CD4-positive, alpha-beta T cell treated with Interleukin-4 for 1 hour (primary cell): ENCODE measurements at places on chromosomes 3 and 15.

GRCh38 chr3:164460851-164461250 lies 617.4 kb downstream of the SI start:
- DNase-seq = no peak

- DNase-seq = no peak
Observed at GRCh38 chr15:29844290-29844903, 22.1 kb upstream of the TJP1 start.

GRCh38 chr3:124258057-124258500 lies 266.2 kb upstream of the ROPN1 start:
- no peak for DNase-seq

DNA sequence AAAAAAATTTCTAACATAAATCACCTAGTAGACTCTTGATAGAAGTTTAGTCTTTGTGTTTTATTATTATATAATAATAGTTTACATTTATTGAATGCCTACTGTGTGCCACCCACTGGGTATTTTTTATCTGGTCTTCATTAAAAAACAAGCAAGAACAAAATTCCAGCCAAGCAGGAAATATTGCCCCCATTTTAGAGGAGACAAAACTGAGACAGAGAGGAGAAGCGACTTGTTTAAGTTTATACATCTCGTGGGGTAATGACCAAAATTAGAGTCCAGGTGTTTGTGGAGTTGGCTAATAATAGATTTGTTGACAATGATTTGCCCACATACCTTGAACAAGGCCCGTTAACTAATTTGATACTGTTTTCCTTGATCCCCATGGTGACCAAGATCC lies 33.1 kb upstream of the FBXL22 start:
- no peak for DNase-seq

DNA sequence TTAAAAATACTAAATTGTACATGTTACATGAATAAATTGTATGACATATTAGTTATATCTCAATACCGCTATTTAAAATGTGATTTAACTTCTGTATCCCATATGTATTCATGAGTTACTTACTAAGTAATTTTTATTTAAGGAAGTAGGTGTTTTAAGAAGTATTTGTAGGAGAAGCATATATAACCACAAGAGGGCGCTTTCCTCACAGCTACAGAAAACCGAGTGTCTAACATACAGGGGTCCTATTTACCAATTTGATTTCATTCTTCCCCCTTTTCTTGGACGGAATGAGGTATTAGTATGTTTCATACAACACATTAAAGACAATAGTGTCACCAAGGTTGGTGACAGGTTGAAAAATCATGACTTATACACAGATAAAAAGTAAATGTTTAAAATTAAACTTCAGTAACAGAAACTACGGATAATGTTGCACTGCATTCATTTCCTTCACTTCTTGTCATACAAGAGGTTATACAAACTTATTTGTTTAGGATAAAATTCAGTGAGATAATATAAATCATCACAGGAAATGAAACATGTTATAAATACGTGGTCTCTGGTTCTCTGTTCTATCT lies 253.6 kb downstream of the MAGI1 start:
- DNase-seq = no peak

GRCh38 chr3:127751782-127752181 lies 70.5 kb downstream of the MGLL start:
- no peak for DNase-seq

GRCh38 chr3:44913868-44914468 lies 39.6 kb downstream of the TGM4 start:
- peak; percentile 60 for DNase-seq

DNA sequence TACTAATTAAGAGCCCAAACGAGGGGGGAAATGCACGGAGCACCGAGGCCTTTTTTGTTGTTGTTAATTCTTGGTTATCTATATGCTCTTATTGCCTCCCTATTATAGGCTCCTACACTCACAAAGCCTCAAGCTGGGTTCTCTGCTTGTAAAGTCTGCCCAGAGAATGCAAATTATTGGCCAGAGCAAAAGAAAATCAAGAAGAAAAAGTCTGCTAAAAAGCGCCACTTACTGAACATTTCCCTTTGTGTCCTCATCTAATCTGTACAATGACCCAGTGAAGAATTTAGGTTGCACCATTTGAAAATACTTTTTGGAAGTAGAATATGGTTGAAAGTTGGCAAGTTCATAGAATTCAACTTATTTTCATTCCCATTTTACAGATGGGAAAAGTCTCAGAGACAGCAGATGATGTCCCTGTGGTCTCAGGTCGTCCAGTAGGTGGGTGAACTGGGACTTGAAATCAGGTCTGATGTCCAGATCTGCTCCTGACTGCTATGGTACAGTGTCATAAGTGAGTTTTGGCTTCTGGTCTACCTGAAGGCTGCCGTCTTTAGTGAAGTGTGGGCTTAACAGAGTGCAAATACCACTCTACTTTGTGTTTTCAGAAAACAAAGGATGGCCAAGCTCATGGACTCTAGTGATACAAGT lies 1.1 kb upstream of the TNFAIP8L3 start:
- no peak for DNase-seq

DNA sequence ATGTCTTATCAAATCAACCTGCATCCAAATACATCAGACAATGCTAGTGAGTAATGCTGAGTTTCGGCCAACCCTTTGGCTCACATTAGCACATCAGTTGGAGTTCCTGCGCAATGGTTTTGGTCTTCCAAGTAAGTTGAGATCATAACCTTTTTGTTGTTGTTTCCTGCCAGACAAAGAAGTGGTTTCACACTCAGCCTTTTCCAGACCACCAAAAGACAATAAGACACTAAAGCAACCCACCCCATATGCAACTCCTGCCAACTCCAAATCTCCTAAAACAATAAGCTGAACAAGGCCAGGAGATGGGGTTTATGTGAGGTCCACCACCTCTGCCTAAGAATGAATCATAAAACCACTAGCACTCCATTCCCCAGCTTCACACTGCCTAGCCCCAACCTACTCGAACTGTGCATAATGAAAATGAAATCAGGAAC lies 177.0 kb downstream of the ERC2 start:
- no peak for DNase-seq

DNA sequence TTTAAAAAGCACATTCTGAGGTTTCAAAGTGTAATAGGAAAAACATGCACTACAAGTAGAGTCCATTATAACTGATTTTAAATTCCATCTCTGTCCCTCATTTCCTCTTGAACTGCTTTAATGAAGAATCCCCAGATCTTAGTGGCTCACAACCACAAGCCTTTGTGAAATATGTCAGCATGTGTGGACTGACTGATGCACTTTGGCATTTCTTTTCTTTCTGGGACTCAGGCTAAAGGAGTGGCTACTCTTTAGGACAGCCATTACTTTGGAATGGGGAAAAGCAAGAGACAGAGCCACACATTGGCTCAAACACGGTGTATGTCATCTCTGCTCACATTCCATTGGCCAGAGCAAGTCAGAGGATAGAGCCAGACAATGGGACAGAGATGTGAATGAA lies 139.6 kb downstream of the GRM7 start:
- no peak for DNase-seq

DNA sequence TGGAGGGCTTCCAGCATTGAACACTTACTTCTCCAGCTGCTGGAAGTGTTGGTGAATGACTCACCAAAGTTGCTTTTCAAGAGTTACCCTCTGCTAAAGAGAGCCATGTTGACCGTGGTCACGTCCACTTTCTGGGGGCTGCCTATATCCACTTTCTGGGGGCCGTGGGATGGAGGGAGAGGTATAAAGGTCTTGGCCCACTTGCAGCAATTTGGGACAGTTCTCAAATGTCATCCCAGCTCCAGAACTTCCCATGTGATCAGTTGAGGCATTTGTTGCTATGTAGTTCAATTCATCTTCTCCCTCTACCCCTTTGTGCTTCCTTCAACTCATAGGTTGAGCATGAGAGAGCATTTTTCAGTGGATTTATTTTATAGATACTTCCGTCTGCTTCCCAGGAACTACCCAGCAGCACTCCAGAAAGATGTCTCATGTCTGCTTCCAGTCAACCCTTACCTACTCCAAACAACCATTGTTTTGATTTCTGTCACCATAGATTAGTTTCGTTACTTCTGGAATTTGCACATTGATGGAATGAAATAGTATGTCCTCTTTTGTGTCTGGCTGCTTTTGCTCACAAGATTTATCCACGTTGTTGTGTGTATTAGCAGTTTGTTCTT lies 130.6 kb downstream of the TCF12 start:
- no peak for DNase-seq

DNA sequence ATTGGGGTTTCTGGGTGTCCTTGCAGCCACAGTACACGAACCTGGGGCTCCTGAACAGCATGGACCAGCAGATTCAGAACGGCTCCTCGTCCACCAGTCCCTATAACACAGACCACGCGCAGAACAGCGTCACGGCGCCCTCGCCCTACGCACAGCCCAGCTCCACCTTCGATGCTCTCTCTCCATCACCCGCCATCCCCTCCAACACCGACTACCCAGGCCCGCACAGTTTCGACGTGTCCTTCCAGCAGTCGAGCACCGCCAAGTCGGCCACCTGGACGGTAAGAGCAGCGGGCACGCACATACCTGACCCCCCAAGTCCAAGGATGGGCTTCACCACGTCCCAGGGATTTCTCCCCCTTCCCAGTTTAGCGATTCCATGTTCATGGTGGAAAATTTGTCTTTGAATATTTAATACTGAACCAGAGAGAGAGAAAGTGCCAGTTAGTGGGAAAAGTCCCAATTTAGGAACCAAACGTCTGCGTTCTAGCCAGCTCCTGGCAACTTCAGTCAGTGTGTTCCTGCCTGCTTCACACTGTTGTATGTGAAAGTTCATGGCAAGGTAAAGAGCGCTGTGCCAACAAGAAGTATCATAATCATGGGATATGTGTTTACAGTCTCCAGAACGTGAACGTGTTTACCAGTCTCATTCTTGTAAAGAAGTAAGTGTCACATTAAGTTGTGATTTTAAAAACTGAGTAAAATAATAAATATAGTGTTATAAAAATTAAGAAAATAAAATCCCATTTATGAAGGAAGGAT lies 177.2 kb downstream of the TP63 start:
- no peak for DNase-seq

DNA sequence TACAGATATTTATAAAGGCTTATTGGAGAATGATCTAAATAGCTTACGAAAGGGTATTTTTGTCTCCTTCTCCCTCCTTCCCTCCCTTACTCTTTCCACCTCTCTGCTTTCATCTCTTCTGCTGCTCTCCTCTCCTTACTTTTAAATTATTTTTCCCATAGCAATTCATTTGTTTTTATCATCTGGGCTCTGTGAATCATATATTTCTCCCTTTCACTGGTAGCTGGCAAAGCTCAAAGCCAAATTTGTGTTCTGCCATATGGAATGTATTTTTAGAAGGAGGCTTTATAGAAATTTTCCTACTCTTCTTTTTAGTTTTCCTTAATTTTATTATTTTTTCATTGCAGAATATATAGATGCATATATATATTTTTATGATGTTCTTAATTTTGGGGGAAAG lies 385.8 kb downstream of the C3orf38 start:
- DNase-seq = no peak

DNA sequence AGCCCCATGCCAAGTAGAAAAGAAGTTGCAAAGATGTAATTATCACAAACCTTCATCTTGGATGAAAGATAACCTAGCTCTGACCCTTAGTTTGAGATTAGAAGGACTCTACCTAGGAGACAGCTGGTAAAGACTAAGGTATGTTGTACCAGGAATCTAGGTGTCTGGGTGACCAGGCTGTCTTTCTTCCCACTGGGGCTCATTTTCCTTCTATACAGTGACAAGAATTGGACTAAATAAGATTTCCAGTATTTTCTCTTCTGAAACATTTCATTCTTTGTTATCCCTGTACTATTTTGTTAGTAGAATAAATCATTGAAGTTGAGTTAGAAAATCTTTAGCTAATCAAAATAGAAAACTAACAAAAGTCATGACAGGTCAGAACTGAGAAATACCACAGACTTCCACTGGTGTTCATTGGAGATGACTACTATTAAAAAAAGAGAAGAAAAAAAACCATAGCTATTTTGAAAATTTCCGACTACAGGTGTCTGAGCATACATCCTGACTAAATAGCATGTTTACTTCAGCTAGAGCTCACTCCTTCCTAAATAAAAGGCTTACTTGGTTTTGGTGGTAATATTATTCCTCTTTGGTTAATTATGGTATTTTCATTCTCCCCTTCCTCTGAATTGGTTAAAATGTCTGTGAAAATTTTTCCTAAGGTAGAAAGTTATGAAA lies 10.1 kb downstream of the TGFBR2 start:
- DNase-seq = no peak

DNA sequence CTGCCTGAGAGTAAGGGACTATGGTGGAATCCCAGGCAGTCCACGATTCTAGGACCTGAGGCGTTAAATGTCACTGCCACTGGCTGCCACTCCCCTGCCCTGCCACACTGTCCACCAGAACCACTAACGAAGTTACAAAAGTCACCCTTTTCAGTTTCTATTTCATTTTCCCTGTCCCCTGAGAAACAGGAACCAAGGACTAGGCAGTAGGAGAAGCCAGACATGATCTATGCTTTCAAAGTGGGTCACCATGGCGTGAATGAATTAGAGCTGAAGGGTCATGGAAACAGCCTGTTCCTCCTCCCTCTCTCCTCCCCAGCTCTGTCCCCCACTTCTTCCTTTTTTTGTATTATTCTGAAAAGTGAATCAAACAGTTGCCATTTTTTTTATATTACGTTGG lies 9.1 kb upstream of the ADPRH start:
- DNase-seq = peak; percentile 55

DNA sequence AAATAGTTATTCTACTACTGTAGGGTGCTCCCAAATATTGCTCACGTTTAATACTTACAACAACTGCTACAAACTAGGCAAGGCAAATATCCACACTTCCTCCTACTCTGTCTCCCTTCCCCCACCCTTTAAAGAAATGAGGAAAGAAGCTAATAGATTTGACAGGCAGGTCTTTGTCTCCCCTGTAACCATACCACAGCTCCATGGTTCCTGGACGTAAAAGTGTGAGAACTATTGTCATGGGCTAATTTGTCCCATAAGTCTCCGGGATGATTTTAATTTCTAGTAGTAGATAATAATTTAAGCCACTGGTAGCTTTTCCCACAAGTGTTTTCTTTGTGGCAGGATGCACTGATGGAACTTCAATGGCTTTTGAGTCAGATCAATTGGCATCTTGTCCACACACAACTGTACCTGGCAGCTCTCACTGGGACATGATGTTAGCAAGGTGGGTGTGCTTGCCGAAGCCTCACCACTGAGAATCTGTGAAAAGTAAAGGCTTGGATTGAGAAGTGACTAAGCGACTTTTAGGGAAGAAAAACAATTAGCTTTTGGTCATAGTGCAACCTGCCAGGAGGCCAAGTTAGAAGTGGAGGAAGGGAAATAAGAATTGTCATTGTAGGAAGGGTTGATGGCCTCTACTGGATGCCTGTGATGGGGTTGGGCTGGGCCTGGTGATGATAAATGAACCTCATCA lies 1.4 kb upstream of the CPOX start:
- DNase-seq = no peak

DNA sequence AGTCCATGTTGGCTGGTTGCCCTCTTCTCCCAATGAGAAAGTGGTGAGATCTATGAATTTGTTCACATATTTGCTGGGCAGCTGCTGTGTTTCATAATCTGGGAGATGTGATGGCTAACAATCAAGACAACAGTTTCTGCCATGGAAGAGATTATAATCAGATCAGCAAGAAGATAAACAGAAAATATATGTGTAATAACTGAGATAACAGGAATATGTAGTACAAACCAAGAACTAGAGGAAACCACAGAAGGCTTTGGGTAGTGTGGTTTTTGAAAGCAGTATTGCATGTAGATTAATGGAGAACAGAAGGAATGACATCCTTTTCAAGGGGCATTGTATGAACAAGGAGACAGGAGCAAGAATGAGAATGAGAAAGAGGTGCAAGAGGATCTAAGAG lies 12.2 kb upstream of the CSTA start:
- no peak for DNase-seq
